ENCODE measurements at places on chromosomes 4 and X.
A peak's percentile ranks its signal among the peaks of the same experiment; 100 is the strongest.

DNA sequence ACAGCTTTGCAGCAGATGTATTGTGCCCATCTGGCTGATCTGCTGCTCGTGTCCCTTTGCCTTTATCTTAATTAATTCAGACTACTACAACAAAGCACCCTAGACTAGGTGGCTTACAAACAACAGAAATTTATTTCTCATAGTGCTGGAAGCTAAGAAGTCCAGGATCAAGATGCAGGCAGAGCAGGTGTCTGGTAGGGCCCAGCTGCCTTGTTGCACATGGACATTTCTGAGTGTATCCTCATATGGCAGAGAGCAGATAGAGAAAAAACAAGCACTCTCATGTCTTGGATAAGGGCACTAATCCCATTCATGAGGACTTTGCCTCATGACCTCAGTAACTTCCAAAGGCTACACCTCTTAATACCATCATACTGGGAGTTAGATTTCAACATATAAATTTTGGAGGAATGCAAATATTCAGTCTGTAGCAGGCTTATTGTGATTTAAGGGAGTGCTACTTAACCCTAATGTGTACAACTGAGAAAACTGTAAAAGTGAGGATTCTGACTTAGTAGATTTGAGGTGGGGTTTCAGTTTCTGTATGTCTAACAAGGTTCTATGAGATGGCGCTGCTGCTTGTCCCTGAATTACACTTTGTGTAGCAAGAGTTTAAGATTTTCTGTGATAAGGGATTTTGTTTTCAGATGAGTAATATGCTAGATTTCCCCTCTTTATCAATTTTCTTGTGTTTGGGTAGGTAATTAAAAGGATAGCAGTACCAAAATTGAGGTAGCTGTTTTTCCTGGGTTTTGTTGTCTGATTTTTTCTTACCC lies 473.2 kb upstream of the TECRL start:
- no peak for DNase-seq

DNA sequence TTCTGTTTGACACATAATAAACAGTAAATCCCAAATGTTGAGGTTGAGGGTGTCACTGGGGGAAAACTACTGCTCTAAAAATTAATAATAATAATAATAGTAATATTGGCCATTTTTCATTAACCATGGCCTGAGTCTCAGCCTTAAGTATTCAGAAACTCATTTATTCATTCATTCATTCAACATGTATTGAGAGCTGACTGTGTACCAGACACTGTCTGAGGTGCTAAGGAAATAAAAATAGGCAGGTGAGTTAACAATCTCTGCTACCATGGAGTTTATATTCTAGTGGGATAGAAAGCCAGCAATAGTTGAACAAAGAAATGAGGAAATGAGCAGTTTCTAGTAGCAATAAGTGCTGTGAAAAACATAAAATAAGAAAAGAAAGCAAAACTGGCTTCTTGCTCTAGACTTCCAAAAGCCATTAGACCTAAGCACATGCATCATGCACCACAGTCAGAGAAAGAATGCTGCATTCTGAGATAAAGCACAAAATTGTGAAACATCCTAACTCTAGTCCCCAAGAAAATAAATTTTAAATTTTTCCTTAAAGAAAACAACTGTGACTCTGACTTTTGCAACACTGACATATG lies 278.7 kb downstream of the RCHY1 start:
- no peak for DNase-seq

GRCh38 chrX:151009582-151009981 lies 26.4 kb downstream of the HMGB3 start:
- no peak for DNase-seq

DNA sequence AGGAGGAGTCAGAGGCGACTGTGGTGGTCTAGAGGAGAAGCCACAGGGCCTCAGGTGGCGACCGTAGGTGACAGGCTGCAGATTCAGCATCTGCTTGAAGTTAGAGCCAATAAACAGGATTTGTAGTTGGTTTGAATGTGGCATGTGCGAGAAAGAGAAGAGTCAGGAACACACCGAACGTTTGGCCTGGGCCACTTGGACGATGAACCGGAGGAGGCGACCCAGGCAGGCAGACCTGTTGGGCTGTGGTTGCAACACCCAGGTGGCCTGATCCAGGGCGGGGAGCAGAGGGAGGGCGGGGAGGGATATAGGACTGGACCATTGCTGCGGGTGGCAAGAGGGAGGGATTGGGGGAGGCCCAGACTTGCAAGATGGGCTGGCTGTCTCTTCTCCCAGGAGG lies 10.0 kb upstream of the PSAPL1 start:
- DNase-seq = no peak

DNA sequence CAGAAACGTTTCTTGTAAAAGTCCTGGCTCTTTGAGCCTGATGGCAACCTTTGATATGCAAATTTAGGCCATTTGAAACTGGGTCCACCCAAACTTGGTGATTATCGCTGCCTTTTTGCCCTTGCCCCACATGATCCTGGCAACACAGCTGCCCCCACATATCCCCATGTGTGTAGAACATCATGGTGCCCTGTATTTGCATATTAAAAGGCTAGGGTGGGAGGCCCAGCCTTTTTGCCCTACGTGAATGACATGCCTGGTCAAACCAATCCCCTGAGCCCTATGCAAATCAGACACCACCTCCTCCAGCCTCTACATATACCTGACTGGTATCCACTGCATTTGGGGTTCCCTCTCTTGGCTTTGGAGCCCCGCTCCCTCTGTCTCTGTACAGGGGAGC lies 202.4 kb downstream of the MAB21L2 start:
- no peak for DNase-seq

GRCh38 chr4:80058740-80059139 lies 14.3 kb downstream of the ANTXR2 start:
- peak; percentile 53 for DNase-seq

DNA sequence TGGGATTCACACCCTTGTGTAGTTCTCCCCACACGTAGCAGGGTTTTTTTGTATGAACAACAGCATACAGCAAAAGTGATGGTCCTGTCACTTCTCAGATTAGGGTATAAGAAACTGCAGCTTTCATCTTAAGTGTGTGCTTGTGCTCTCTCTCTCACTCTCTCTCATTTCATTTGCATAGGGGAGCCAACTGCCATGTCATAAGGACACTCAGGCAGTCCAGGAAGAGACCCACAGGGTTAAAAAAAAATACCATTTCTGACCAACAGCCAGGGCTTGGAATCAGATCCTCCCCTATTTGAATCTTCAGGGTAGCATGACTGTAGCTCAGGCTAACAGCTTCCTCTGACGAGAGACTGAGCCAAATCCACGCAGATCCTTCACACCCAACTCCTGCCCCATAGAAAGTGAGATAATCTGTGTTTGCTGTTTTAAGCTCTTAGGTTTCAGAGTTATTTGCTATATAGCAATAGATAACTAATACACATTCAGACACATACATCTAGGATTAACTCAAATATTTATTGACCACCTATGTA lies 331.2 kb downstream of the PAPSS1 start:
- no peak for DNase-seq

- DNase-seq = no peak
These were observed 50.8 kb downstream of the DTHD1 start for GRCh38 chr4:36332023-36332781.

- peak; percentile 55 for DNase-seq
These were observed 772 bp downstream of the CYP4V2 start for GRCh38 chr4:186192066-186192612.

GRCh38 chr4:113411496-113411938 lies 350.0 kb downstream of the CAMK2D start:
- no peak for DNase-seq

GRCh38 chrX:13449441-13449840 lies 120.0 kb upstream of the EGFL6 start:
- DNase-seq = no peak

- DNase-seq = no peak
These were observed 226.0 kb downstream of the RASL11B start for GRCh38 chr4:53088152-53088551.

- no peak for DNase-seq
These were observed 134.7 kb downstream of the F11 start for GRCh38 chr4:186400676-186401075.

DNA sequence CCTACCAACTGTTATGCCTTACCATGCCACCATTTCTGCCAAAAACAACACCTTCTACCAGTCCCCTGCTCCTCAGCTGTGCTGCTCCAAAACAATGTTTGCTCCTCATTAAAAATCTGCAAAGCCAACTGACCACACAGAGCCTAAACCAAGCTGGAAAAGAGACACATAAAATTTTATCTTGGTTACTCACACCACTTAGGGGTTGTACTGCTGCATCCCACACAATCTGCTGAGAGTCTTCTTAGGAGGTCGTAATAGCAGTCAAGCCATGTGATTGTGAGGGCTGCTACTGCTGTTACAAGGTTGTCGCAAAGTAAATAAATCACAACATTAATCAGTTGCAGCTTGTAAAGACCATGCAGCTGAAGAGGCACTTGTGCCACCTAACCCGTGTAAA lies 607.4 kb upstream of the FAM241A start:
- no peak for DNase-seq

GRCh38 chrX:133749370-133749769 lies 236.0 kb downstream of the GPC3 start:
- DNase-seq = peak; percentile 21

- DNase-seq = no peak
These were observed 83.8 kb upstream of the C1QTNF7 start for GRCh38 chr4:15344041-15344440.

DNA sequence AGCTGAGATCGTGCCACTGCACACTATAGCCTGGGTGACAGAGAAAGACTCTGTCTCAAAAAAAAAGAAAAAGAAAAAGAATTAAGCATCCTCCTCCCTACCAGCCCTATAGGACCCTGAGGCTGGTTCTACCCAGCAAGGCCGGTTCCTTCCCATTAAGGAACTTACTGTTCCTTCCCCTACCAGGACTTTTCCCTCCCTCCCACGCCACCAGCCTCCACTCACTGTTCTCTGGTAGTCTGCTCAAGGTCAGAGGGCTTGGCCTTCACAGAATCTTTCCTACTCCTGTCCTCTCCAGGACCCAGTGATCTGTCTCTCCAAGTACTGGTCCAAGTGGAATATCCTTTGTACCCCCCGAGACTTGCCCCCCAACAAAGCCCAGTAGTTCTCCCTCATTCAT lies 1.4 kb downstream of the GRIPAP1 start:
- no peak for DNase-seq

DNA sequence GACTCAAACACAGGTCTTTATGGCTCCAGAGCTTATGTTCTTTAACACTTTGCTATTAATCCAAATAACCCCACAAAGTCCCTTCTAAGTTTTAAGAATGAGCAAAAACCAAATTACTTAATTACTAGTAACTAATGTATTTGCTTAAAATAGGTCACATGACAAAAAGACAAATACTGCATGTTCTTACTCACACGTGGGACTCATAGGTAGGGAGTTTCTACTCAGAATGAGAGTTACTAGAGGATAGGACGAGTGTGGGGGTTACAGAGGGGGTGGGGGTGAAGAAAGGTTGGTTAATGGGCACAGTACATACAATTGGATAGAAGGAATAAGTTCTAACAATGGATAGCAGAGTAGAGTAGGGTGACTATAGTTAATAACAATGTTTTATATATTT lies 5.8 kb downstream of the RPS6KA3 start:
- DNase-seq = no peak

DNA sequence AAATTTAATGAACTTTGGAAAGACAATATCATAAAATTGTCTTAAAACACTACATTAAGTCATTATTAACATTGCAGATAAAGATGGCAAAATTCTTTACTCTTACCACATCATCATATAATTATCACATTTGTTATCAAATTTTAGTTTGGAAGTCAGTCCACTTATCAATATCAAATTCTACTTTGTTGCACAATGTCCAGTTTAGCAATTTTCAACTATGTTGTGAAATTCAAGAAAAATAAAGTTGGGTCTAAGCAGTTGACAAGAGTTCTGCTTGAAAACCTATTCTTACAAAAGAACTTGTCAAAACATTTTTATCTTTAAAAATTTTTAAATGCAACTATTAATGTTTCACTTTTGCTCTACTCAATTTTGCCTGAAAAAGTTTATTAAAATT lies 44.7 kb upstream of the TET2 start:
- no peak for DNase-seq

DNA sequence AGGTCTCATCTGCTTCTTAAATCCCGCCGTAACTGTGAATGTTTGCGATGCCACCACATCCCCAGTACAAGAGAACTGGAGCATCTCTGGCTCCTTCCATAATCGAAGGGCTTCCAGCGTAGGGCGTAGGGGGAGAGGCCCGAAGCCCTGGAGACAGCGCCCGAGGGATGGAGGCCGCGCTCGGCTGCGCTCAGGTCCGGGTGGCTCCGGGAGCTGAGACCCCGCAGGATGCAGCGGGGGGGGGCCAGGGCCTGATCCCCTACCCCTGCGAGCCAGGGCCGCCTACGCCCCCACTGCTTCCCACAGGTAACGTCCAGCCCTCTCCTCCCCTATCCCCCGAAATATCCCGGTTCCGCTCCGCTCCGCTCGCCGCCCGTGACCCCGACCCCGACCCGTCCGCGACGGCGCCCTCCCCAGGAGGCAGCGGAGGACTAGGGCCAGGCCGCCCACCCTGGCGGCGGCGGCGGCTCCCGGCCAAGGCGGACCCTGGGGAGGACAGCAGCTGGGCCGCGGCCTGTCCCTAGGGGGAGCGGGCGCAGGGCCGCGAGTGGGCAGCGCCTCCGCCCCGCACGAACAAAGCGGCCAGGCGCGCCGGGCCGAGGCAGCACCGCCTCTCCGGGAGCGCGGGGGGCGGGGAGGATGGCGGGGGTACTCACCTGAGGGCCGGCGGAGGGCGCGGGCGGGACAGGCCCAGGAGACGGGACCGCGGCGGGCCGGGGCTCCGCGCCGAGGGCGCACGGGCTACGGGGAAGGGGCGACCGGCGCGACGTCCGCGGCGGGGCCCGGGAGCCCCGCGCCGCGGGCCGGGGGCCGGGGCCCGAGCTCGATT lies 723 bp downstream of the WDFY3 start:
- DNase-seq = no peak

DNA sequence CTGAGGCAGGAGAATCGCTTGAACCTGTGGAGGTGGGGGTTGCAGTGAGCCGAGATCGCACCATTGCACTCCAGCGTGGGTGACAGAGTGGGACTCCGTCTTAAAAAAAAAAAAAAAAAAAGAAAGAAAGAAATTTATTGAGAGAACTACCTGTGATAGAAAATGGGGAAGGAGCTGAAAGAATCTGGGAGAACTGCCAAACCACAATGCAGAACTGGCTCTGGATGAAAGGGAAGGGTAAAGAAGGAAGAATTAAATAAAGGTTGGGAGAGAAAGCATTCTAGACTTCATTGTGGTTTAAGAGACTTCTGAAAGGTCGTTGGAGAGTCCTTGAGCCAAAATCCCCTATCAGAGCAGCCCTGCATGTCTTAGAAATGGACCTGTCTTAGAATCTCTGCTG lies 567.9 kb upstream of the HTR2C start:
- no peak for DNase-seq

GRCh38 chr4:139403462-139403861 lies 50.5 kb upstream of the RAB33B start:
- no peak for DNase-seq

DNA sequence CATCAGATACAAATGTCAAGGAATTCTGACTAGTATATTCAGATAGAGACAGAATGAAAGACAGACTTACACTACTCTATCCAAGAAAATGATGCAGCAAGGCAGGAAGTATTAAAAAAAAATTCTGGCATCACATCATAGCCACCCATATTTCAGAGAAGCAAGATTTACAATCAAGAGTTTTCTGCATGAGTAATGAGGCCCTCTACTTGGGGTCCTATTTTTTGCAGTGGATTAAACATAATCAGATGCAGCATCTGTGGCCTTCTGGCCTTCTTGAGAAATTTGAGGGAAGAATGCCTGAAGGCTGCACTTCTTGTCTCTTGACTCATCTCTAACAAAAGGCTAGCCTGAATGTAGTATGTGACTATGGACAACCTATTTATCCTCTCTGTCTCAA lies 48.2 kb upstream of the SLIT2 start:
- DNase-seq = no peak

Measured in activated naive CD4-positive, alpha-beta T cell treated with anti-CD3 and anti-CD28 coated beads, Interleukin-2, amount 10 ng/mL, durations not matched to agents 7 days and 5 days (primary cell).